Karpas-422 (cell line): ENCODE measurements at places on chromosomes 4 and X.

DNA sequence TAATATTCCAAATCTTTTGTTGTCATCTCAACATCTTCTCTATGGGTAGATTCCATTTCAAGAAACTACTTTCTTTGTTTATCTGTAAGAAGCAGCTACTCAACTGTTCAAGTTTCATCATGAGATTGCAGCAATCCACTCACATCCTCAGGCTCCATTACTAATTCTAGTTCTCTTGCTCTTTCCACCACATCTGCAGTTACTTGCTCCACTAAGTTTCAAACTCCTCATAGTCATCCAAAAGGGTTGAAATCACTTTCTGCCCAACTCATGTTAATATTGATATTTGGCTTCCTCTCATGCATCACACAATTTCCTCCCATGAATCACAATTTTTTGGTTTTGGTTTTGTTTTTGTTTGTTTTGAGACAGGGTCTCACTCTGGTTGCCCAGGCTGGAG lies 35.7 kb downstream of the ADH5 start:
- DNase-seq = no peak

GRCh38 chr4:76634220-76634619 lies 199.2 kb downstream of the SHROOM3 start:
- DNase-seq = no peak

- no peak for DNase-seq
Measured at GRCh38 chrX:11261260-11261659, 32.0 kb upstream of the AMELX start.

DNA sequence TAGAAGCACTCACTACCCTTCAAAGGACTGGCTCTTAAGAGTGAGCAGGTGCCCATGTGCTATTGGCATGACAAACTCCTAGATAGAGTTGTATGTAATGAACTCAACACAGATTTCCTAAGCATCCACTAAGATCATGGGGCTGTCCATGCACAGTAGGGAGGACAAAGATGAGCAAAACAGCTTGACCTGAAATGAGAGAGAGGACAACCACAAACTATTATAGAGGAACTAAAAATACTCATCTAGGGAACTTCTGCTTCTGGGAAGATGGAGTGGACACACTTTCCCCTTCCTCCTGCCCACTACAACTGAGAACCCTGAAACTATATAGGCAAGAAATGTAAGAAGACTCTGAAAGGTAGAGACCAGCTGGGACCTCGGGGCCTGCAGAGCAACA lies 20.8 kb upstream of the TMEM128 start:
- no peak for DNase-seq

DNA sequence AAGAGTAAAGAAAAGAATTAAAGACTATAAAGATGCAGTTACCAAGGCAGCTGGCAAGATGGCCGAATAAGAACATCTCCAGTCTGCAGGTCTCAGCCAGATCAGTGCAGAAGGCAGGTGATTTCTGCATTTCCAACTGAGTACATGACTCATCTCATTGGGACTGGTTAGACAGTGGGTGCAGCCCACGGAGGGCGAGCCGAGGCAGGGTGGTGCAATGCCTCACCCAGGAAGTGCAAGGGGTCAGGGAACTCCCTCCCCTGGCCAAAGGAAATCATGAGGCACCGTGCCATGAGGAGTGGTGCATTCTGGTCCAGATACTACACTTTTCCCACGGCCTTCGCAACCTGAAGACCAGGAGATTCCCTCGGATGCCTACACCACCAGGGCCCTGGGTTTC lies 20.5 kb downstream of the SPIN4 start:
- no peak for DNase-seq

GRCh38 chr4:57102050-57102624 lies 8.0 kb downstream of the IGFBP7 start:
- DNase-seq = no peak

DNA sequence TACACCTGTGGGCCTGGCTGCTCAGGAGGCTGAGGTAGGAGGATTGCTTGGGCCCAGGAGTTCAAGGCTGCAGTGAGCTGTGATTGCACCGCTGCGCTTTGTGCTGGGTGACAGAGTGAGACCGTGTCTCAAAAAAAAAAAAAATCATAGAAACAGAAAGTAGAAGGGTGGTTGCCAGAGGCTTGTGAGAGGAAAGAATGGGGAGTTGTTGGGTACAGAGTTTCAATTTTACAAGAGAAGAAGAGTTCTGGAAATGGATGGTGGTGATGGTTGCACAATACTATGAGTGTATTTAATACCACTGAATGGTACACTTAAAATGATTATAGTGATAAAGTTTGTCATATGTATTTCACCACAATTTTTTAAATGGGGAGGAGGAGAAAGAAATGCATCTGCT lies 10.2 kb upstream of the GLOD5 start:
- no peak for DNase-seq

DNA sequence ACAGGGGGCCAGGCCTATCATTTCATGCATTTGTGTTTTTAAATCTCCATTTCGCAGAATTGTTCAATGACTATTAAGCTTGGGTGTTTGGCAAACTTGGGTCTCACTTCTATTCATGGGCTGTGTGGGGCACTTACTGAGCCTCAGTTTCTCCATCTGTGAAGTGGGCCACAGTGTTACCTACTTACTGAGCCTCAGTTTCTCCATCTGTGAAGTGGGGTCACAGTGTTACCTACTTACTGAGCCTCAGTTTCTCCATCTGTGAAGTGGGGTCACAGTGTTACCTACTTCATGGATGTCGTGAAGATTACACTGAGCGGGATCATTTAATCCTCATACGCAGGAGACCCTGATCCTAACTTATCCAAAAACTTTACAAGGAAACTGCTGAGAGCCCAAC lies 115.1 kb upstream of the STX18 start:
- no peak for DNase-seq

GRCh38 chr4:89894649-89895550 lies at the start of gene MMRN1:
Gene MMRN1, plus strand, starts transcription at chr4:89894854. Its CDS starts 118 bp downstream, at chr4:89894972.
- no peak for DNase-seq

- no peak for DNase-seq
Measured at GRCh38 chr4:110289601-110290100, 91.2 kb upstream of the ELOVL6 start.

GRCh38 chr4:8099981-8100464 lies 58.6 kb downstream of the ABLIM2 start:
- no peak for DNase-seq

DNA sequence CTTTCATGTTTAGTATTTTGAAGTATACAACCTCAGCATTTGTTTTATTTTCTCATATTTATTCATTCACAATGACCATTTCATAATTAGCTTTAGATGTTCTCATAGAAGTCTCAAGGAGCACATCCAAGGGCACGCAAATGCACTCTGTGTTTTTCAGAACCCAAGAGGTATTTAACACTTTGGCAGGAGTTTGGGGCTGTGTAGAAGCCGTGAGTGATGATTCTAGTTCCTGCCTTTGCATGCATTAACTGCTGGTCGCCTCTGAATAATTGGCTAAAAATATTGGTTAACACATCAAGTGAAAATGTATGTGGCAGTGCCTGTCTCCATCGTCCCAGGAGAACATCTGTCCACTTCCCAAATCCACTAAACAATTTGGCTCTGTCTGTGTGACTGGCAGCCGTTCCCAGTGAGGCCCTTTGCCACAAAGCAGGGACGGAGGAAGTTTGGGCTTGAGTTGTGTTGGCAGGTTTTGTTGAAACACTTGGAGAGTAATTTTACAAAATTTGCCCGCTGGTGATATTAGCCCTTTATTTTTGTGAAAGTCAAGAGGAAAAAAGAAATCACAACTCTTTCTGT lies 730.7 kb upstream of the SLIT2 start:
- no peak for DNase-seq

DNA sequence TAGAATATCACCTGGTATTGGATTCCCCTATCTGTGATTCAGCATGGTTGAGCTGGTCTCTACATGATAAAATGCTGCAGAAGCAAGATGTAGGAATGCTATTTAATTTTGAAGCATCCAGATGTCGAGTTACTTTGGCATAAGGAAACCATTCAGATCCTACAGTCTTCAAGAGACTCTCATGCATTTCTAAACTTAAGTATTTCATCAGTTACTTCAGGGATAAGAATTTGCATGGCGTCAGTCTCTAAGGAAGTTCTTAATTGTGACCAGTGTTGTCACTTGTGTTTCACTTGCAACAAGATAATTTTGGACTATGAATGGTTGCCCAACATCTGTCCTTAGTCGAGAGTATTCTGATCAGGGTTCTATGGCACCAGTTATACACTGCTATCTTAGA lies 192.4 kb downstream of the CCNG2 start:
- DNase-seq = no peak

GRCh38 chr4:14400307-14400706 lies 602.0 kb upstream of the CPEB2 start:
- DNase-seq = no peak

GRCh38 chr4:85994576-85994975 lies 365.3 kb downstream of the MAPK10 start:
- no peak for DNase-seq

DNA sequence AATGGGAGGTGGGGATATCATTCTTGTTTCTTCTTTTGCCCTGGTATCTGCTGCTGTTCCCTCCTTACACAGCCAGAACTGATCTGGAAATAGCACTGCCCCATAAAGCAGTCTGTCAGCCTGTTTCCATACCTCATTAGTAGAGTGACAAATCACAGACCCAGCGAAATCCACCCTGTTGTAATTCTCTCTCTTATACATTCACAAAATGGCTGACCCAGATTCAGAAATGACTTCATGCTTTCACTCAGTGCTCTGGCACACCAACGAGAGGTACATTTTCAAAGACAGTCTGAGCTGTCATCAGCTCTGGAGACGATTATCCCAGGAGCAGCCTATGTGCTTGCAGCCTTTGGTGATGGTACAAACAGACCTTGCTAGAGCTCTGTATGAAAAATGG lies 164.6 kb downstream of the AFF2 start:
- DNase-seq = no peak

- DNase-seq = no peak
Measured at GRCh38 chr4:1023895-1024740, 12.7 kb downstream of the FGFRL1 start.

DNA sequence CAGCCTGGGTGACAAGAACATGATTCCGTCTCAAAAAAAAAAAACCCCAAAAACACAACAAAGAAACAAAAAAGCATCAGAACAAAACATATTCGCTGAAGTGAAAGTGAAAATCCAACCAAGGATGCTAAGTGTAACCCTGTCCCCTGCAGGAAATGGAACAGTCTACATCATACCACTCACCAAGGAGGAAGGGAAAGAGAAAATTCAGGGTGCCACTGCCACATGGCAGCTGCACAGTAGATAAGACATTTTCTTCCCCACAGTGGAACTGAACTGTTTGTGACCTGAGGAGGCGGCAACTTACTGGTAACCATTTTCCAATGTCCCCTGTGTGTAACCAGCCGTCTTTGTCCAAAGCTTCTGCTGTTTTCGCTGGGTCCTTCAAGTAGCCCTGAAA lies 28.2 kb upstream of the CENPU start:
- DNase-seq = no peak

GRCh38 chrX:110698696-110699095 lies 96.9 kb downstream of the CHRDL1 start:
- no peak for DNase-seq

DNA sequence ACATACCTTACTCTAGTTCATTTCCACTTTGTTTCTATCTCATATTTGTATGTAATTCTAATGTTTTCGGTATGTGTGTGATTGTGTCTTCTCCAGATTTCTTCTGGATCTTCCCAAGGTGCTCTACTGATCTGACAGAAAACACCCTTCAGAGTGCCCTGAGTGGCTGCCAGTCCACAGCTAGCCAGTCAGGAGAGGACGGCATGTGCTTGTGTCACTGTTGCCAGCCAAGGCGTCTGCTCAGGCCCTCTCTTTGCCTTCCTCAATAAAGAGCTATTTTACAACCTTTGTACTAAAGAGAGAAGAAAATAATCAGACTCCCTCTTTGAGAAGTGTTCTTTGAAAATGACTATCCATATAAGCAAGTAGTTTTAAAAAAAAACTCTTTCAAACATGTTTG lies 29.0 kb downstream of the CD99L2 start:
- DNase-seq = no peak

GRCh38 chr4:75345423-75345822 lies 168.8 kb downstream of the RCHY1 start:
- DNase-seq = no peak

GRCh38 chr4:37757121-37757520 lies 69.4 kb upstream of the PGM2 start:
- no peak for DNase-seq

- no peak for DNase-seq
Measured at GRCh38 chr4:81021981-81022380, 8.5 kb upstream of the BMP3 start.

DNA sequence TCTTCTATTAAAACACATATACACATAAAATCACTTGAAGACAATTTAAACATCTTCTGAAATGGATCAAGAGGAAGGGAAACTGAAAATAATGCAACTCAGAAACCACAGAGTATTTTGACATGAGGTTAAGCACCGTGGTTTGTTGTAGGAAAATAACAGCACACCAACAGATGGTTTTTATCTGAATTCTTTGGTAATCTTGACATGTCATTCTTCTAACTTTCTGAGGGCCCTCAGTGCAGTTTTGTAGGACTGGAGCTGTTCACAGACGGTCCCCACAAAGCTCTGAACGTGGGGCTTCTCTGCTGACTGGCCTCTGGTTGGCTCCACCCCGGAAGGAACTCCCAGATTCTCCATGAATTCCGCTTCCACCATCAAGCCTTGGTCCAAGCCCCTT lies 16.0 kb upstream of the TLR8 start:
- DNase-seq = no peak

GRCh38 chrX:121336831-121337421 lies 289.5 kb downstream of the GLUD2 start:
- DNase-seq = no peak

DNA sequence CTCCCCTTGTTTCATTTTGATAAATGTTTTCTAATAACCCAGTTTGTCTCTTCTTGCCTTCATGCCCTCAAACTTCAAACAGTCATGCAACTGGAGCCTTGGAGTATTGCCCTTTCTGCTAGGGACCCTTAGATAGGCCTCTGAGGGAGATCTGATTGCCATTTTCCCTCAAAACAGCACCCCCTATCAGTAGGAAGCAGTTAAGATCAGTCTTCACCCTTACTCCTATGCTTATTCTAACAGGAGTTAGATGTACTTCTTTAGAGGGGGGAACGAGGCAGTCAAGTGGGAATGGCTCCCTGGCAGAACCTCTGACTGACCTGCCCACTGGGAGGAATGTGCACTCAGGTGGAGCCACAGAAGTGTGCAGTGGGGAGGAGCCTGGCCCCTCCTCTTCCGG lies 74.1 kb downstream of the FAM47A start:
- no peak for DNase-seq

DNA sequence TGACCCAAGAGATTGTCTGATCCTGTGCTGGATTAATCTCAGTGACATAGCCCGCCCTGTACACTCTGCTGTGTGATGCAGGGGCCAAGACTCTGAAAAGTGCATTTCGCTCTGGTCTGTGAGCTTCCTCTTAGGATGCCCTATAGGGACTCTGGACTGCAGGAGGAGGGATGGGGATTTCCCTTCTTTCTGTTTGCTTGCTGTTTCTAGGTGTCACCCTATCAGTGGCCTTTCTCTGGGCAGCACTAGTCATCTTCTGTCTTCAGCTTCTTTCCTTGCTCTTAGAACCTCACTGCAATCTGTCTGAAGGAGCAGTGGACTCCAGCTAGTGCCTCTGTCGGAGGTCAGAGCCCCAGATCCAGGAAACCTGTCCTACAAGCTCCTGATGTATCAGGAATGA lies 34.5 kb upstream of the SCRG1 start:
- DNase-seq = no peak
